Stimulated activated CD8-positive, alpha-beta memory T cell treated with anti-CD3 and anti-CD28 coated beads, Interleukin-7, amount 100 ng/mL, for 4 hours (primary cell): ENCODE measurements at places on chromosomes 2 and 18.

GRCh38 chr2:127592761-127593227 lies 53.2 kb upstream of the GPR17 start:
- no peak for DNase-seq

DNA sequence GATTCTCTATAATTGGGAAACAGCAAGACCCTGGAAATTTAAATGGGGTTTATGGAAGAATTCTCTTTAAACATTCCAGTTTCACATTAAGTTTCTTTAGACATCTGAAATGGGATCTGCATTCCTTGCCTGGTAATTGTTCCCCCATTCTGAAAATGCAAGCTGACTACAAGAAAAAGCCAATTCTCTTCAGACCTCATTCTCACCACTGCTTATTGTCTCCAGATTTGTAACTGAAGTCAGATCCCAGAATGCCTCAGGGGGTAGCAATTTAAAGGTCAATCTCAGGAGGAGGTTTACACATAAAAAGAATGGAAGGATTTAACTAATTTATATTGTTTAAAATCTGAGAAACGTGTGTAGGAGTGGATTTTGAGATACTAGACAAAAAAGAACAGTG lies 41.2 kb downstream of the COL3A1 start:
- DNase-seq, result no peak

GRCh38 chr2:112542123-112542983 lies at the start of gene POLR1B:
Gene POLR1B (plus strand): TSS chr2:112542465. CDS start chr2:112542495, 30 bp downstream.
- peak; percentile 67 for DNase-seq

DNA sequence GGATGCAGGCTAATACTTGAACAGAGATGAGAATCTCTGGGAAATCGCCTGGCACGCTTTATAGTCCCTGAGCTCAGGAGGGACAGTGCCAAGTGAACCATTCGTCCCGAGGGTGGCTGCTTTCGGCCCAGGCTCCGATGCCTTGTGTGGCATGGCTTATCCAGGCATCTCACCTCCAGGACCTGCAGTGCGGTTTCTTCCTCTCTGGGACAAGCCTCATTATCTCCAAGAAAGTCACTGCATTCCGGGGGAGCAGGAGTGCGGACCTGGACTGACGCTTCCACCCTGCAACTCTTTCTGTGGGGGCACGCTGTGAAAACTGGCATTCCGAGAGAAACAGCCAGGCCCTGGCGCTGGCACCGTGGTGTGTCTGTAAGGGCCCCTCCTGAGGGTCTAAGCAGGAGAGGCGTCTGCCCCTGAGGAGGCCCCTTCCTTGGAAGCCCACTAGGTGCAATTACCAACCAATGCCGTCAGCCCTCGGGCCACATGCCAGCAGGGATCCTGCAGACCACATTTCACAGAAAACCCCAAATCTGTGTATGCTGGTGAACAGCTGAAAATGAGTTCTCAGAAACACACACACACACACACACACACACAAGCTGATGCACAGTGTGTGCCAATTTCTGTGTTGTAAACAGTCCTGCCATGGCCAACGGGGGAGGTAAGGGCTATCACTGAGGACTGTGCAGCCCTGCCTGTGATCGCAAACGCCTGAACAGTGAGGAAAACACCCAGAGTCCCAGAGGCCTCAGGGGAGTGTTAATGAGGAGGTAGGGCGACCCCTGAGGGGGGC lies 351.9 kb upstream of the SALL3 start:
- no peak for DNase-seq

- DNase-seq, result no peak
Measured at GRCh38 chr2:28835781-28836180, 25.1 kb downstream of the SPDYA start.

DNA sequence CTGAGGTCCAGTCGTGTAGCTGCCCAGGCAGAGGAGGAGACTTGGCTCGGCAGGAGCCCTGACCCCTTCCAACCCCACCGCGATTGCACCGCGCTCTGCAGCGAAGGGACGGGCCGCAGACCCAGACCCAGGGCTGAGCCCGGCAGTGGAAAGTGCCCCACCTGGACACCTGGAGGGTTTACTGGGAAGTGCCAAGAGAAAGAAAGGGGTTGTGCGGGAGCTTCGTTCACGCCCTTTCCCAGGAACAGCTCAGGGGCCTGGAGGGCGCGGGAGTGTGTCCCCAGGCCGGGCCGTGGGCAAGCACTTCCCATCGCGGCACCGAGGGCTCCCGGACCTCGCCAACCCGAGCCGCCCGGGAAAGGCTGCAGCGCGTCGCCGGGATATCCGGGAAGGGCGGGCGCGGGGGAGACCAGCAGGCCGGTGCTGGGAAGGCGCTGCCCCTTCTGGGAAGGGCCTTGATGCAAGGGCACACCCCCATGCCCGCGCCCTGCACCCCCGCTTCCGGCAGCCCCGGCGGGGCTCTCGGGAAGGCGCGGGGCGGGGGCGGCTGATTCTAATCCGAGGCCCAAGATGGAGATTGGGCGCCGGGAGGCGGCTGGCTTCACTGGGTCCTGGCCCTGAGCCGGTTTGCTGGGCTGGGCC lies 36.1 kb upstream of the MRPL33 start:
- peak; percentile 72 for DNase-seq

GRCh38 chr18:54700580-54700979 lies 109.5 kb downstream of the DYNAP start:
- DNase-seq, result no peak

GRCh38 chr18:62863579-62864001 lies 148.2 kb downstream of the PHLPP1 start:
- DNase-seq, result no peak

DNA sequence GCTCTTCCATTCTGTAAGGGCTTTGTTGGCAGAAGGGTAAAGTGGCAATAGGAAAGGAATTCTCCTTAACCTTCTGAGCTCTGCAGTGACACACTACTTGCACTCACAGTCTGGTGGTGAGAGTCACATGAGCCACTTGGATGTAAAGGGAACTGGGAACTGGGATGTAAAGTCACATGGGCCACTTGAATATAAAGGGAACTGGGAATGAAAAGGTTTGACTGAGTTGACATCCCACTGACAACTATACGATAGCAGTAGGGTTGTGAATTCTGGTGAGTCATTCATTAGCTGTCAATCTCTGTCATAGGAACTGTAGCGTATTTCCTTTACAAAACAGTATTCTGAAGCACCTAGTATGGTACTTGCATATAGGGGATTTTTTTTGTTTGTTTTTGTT lies 5.5 kb downstream of the RPE start:
- no peak for DNase-seq

GRCh38 chr2:27074738-27075565 lies 3.5 kb upstream of the EMILIN1 start:
- DNase-seq, result no peak

DNA sequence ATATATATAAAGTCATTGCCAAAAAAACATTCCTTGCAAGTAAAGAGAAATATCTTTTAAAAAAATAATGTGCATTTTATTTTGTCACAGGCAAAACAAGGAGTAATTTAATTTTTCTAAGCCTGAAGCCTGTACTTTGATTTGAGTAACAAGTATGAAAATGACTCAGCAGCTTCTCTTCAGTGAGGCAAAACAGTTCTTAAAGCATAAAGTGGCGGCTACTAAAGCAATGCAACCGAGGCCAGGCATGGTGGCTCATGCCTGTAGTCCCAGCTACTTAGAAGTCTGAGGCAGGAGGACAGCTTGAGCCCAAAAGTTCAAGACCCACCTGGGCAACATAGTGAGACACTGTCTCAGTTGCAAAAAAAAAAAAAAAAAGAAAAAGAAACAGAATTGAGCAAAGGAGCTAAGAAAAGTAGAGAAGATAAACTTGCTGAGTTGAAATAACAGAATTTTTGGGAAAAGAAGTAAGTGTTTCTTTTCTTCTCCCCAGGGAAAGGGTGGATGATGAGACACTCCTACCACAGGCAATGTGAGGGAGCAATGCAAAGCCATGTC lies 29.6 kb downstream of the DOK1 start:
- no peak for DNase-seq

GRCh38 chr18:51915176-51915575 lies 424.8 kb upstream of the DCC start:
- DNase-seq, result no peak

DNA sequence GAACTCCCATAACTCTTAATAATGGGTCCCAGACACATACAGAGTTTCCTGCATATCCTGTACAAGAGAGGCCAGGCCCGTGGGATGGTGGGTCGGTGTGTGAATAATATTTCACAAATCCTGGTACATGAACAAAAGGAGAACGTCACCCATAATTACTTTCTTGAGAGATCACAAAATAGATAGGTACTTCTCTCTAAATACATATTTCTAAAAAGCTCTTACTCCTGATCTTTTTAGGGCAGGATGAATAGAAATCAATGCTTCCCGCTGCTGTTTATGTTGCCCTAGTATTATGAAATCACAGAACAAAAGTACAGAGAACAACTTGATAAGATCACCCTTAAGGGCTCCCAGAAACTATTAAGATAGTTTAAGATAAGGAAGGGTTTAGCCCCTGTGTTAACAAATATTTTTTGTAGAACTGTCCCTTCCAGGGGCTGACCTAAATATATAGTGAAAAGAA lies 5.4 kb downstream of the IRS1 start:
- no peak for DNase-seq

DNA sequence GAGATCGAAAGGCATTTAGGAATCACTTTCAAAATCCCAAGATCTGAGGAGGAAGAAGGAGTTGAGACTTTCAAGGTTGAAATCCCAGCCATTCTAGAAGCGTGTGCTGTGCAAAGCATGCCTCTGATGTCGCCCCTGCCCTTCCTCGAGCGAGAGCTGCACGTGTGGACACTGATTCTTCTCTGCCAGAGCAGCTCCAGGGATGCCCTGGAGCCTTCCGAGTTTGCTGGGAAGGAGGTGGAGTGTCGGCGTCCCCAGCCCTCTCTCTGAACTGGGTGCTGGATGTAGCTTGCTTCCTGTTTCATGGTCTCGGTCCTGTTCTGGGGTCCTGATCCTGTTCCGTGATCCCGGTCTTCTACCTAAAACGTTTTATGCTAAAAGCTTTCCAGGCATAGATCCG lies 76.1 kb downstream of the TWIST2 start:
- DNase-seq, result no peak

GRCh38 chr2:60480089-60480773 lies 73.2 kb downstream of the BCL11A start:
- DNase-seq, result no peak

GRCh38 chr2:162126111-162126519 lies 25.9 kb downstream of the GCG start:
- no peak for DNase-seq
